Right renal pelvis (tissue), 4 donors: ENCODE measurements at places on chromosomes 5 and 9.

DNA sequence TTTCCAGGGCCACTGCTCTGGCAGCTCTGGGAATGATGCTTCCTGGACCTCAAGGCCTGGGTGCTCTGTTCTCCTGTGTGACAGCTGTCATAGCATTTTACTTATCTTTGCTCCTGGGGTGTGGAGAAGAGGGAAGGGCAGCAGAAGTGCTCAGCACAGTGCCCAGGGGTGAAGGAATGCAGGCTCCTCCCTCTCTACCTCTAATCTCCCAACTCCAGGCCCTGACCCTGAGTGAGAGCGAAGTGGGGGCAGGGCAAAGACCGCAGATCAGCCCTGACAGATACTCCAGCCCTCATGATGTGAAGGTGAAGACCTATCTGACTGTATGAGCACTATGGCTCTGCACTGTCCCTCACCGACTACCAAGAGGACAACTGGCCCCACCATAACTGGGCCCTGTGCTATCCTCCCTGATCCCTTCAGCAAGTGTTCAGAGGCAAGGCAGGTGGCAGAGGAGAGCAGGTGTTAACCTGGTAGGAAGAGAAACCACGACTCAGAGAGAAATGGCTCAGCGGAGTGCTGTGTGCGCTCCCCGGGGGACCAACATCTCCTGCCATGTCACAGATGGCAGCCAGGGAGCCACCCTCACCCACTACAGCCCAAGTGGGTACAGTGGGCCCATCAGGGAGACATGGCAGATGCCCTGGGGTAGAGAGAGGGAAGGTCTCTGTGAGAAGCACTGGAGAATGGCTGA lies 16.8 kb downstream of the ACSL6 start:
- DNase-seq = no peak

DNA sequence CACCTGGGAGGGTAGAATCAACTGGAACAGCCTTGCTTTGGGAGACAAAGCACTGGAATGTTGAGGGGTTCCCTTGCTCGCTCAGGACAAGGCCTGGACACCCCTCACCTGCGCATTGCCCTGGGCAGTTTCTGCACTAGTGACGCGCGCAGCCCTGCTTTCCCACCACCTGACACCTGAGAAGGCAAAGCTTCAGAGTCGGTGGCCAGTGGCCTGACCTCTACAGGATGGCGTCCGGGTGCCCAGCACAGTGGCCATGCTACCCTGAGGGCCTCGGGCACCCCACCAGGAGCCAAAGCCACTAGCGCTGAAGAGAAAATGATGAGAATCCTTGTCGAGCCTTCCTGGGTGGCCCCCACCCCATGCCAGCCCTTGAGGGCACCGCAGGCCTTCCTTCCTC lies 161.3 kb downstream of the OLFM1 start:
- DNase-seq = no peak

GRCh38 chr9:132283165-132283564 lies 71.6 kb downstream of the SETX start:
- DNase-seq = no peak

GRCh38 chr9:27352457-27353165 lies 55.7 kb upstream of the EQTN start:
- no peak for DNase-seq
